ENCODE measurements at places on chromosomes 3 and 15. TPM values are rescaled to one million over a fixed set of nuclear protein-coding genes. Genes with fewer than 3 reads are reported as not detected.

Gene IRAK2
- total RNA-seq = 3.2 TPM

Gene DNASE1L3
- total RNA-seq = 0.80 TPM

Gene IVD
- 38.8 TPM for total RNA-seq

Gene FOXB1
- total RNA-seq = not detected

DNA sequence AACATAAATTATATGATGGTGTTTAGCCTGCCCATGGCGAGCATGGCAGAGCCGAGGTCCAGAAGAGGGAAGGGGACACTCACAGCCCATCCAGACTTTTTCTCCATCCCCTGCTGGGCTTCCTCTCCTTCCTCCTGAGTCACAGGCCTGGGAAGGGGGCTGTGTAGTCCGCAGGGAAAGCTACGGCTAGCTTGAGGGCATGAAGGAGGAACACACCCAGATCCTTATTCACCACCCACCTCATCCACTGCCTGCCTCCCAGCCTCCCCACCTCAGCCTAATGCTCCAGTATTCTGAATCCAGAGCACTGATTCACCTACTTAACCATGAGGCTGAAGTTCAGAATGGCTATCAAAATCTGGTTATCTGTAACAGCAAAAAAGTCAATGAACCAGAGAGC is 97.8 kb downstream of the OXNAD1 start:
- H3K36me3 ChIP-seq = no peaks in the 10 kb centered on the region
- no peaks in the 10 kb centered on the region for H3K27me3 ChIP-seq
- H3K4me3 ChIP-seq = no peak overlapping the region
- H3K4me1 ChIP-seq = peaks cover 26% of the 10 kb centered on the region
- DNase-seq = no peak
- no peak overlapping the region for H3K27ac ChIP-seq

DNA sequence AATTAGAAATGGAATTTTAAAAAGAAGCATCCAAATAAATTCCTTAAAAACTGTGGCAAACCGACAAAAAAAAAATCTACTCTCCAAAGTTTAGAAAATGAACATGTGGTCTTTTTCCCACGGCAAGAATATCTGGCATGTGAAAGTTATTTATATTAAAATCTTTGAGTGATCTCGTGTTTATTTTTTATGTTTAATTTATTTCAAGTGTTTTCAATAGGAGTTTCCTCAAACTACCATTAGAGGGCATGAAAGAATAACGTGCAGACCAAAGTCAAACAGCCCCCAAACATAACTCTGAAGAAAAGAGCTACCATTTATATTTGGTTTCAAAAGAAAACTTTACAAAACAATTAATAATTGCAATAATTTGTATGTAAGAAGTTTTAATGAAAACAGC is 286.4 kb downstream of the ZIC4 start:
- no peaks in the 10 kb centered on the region for H3K4me1 ChIP-seq
- no peaks in the 10 kb centered on the region for H3K36me3 ChIP-seq
- DNase-seq = no peak
- H3K27me3 ChIP-seq = no peaks in the 10 kb centered on the region

DNA sequence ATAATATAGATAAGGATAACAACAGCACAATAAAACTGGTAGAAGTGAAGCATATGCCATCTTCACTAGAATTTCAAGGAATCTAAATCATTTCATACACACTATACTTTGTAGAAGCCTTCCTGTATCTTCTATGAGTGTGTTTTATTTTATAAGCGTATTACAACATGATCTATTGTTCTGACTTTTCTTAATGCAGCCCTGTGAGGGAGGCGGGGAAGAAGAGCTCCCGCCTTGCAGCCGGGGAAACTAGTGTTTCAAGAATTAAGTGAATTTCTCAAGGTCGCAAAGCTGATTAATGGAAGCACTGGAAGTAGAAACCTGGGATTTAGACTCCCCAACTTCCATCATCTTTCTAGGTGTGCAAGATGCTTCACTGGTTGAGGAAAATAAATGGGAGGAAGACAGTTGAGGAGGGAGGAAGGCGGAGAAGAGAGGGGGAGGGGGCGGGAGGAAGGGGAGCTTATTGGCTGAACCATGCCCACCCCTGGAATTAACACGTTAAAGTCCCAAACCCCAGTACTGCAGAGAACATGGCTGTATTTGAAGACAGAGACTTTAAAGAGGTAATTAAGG is 32.9 kb downstream of the VGLL4 start:
- no peaks in the 10 kb centered on the region for H3K27me3 ChIP-seq
- no peak overlapping the region for H3K27ac ChIP-seq
- H3K36me3 ChIP-seq = no peaks in the 10 kb centered on the region
- peaks cover 90% of the 10 kb centered on the region for H3K4me1 ChIP-seq

DNA sequence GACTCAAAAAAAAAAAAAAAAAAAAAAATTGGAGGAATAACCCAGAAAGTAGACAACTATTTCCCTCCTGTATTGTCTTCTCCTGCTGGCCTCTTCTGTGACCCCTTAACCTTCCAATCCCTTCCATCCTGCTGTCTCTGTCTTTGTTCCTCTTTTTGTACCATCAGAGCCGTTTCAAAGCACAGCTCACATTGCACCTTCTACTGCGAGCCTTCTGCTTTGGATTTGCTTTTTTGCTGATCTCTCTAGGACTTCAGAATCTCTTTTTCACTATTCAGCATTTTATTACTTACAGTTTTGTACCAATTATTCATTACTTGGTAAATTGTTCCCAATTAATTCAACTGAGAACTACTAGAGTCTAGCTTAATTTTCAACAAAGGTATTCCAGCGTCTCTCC is 284.0 kb upstream of the TBL1XR1 start:
- no peak for DNase-seq
- H3K27ac ChIP-seq = no peak overlapping the region
- H3K4me1 ChIP-seq = peaks cover 11% of the 10 kb centered on the region
- H3K27me3 ChIP-seq = no peaks in the 10 kb centered on the region
- H3K36me3 ChIP-seq = no peaks in the 10 kb centered on the region
- no peak overlapping the region for H3K4me3 ChIP-seq

- H3K4me3 ChIP-seq = no peak overlapping the region
- no peak overlapping the region for H3K27ac ChIP-seq
- no peaks in the 10 kb centered on the region for H3K27me3 ChIP-seq
Measured at GRCh38 chr3:42254566-42254965, 11.4 kb downstream of the CCK start.

GRCh38 chr3:51539291-51539941 is 897 bp downstream of the RAD54L2 start:
- H3K4me3 ChIP-seq = peak overlapping the region; percentile 99
- peaks cover 21% of the 10 kb centered on the region for H3K4me1 ChIP-seq
- peaks cover 16% of the 10 kb centered on the region for H3K36me3 ChIP-seq
- H3K27me3 ChIP-seq = no peaks in the 10 kb centered on the region
- H3K27ac ChIP-seq = peak overlapping the region; percentile 94

DNA sequence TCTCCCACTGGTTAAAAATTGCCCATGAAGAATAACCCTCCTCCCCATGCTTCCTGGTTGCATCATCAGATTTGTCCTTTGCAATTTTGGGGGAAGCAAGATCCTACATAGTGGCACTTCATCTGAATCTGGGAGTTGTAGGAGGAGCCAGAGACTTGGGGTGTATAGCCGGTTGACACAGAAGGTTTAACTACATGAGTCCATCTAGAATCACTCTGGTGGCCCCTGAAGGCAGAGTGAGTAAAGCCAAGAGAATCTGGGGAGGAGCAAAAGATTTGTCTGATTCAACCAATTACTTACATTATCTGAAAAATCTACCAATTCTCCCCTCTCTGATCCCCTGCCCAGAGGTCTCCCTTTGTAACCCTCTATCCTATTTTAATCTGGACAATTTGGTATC is 50.1 kb downstream of the SYN2 start:
- H3K4me1 ChIP-seq = no peaks in the 10 kb centered on the region
- H3K27ac ChIP-seq = no peak overlapping the region
- no peaks in the 10 kb centered on the region for H3K27me3 ChIP-seq
- no peak overlapping the region for H3K4me3 ChIP-seq
- no peaks in the 10 kb centered on the region for H3K36me3 ChIP-seq

Data from esophagus muscularis mucosa (tissue), 4 donors.